Activated T-cell treated with anti-CD3 and anti-CD28 coated beads for 1 hour (primary cell): ENCODE measurements at places on chromosomes 7 and 10.
A peak's percentile ranks its signal among the peaks of the same experiment; 100 is the strongest.

DNA sequence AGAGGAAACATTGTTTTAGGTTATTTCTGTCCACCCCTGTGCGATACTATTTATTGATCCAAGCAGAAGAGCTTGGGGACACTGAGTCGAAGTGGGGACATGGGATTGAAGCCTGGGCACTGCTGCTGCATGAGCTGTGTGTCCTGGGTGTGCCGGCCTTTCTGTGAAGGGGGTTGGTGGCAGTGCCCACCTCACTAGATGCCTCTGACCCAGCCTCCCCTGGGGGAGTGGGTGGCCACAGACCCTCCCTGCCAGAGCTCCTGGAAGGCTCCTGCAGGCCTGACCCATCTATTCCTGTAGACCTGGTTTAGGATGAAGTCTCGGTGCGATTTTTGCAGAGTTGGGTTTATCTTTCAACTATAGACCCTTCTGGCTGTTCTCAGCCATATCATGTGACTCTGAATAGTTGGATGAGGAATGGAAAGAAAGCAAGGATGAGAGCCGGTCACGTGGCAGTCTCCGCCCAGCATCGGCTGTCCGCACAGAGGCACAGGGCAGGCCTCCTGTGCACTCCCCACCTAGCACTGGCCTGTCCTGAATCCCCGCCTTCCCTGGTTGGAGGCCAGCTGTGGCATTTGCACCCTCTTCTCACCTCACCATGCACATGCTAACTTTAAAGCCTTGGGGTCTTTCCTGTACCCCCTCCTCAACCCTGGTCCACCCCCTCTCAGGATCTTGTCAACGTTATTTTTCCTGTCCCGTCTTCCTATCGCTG lies 17.6 kb upstream of the SH2D4B start:
- DNase-seq, result no peak

DNA sequence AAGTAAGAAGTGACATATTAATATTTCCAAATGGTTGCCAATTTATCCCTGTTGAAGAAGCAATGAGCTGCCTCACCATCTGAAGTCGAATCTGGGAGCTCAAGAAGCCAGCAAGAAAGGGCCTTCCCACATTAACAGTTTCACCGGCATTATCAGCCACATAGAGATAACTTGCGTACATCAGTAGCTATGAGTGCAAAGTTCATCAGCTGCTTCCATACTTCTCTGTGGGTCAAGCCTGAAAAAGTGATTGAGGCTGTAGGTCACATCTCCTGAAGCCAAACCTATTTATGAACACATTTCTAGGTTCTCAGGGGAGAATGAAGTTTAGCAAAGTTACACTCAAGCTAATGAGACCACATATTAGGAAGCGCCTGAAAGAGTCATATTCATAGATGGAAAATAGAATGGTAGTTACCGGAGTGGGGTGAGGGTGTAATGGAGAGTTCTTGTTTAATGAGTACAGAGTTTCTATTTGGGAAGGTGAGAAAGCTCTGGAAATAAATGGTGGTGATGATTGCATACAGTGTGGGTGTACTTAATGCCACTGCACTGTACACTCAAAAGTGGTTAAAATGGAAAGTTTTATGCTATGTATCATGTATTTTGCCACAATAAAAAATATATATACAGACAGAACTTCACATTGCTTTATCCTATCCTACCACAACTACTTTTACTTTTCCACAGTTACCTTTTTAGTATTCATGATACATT lies 189.3 kb upstream of the SP4 start:
- no peak for DNase-seq

GRCh38 chr7:28481091-28481926 lies 69.0 kb downstream of the CREB5 start:
- DNase-seq, result no peak

DNA sequence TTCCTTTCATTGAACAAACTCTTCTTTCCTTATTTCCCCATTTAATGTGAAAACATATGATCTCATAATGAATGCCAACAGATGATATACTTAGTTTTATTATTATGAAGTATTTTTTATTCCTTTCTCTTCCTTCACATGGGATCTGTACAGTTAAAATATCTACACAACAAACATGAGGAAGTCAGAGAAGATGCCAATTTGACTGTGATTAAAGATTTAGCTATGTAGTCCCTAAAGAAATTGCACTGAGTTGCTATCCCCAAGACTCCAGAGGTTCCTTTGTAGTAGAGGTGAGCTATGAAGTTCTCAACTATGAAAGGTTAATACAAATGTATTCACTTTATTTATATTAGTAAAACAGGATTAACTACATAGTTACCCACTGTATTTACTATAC lies 60.6 kb upstream of the LRRN3 start:
- no peak for DNase-seq

DNA sequence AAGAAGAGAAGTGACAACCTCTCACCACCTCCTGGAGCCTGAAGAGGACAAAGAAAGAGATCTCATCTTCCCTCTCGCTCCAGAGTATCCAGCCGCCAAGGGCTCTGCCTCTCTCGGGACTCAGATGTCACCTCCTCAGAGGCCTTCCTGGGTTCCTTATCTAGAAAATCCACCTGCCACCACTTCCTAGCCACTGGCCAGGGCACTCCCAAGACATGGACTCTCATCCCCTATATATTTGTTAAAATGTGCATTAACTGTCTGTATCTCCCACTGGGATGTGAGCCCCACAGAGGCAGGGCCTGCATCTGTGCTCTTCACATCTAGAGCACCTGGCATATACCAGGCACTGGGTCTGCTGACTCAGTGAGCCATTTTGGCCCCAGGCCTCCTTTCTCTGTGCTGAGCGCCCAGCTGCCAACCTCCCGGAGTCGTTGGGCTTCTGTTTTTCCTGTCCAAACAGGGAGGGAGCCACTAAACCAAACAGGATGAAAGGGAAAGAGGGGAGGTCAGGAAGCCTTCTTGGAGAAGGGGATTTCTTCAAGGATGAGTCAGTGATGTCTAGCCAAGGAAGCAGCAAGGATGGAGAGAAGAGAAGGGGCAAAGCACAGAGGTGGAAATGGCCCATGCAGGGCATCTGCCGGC lies 58.9 kb downstream of the KCNMA1 start:
- DNase-seq, result no peak

DNA sequence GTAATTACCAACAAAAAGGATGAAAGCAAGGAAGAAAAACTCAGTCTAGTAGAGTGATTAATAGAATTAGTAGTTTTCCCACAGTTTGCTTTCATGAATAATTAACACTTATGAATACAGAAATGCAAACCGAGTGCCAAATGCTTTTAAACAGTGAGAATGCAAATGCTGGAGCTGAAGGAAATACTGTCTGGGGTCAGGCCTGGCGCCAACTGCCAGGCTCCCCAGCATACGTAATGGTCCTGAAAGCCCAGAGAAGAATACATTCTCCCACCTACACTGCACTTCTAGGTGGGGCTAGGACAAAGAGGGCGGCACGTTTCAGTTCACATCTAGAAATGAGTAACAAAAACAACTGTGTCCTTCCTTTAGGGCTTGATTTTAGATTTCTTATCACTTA lies 30.0 kb downstream of the GLUD1 start:
- no peak for DNase-seq

GRCh38 chr10:4780782-4781181 lies 45.2 kb upstream of the AKR1E2 start:
- no peak for DNase-seq

GRCh38 chr7:49848211-49848841 lies 74.9 kb downstream of the VWC2 start:
- DNase-seq, result no peak

GRCh38 chr10:29746080-29746797 lies 111.5 kb upstream of the SVIL start:
- no peak for DNase-seq

DNA sequence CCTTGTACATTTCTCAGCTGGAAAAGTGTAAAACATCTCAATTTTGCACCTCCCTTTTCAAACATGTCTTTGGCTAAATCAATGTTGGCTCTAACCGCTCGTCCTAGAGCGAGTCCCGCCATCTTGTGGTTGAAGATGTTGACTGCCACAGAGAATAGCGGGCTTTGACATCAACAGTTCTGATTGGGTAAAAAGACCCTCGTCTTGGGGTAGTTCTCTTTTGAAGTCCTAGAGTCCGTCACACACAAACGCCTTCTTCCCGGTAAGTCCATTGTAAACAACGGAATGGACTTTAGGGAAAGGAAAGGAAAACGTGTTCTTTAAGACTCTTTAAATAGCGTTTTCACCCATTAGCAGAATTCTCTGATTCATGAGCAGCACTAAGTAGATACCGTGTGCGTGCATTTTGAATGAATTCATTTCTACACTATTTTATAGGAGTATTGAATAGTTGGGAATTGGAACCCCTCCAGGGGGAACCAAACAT lies 452 bp upstream of the RPP30 start:
- peak; percentile 12 for DNase-seq

- DNase-seq, result no peak
Observed at GRCh38 chr10:97186911-97187310, 1.2 kb upstream of the SLIT1 start.

DNA sequence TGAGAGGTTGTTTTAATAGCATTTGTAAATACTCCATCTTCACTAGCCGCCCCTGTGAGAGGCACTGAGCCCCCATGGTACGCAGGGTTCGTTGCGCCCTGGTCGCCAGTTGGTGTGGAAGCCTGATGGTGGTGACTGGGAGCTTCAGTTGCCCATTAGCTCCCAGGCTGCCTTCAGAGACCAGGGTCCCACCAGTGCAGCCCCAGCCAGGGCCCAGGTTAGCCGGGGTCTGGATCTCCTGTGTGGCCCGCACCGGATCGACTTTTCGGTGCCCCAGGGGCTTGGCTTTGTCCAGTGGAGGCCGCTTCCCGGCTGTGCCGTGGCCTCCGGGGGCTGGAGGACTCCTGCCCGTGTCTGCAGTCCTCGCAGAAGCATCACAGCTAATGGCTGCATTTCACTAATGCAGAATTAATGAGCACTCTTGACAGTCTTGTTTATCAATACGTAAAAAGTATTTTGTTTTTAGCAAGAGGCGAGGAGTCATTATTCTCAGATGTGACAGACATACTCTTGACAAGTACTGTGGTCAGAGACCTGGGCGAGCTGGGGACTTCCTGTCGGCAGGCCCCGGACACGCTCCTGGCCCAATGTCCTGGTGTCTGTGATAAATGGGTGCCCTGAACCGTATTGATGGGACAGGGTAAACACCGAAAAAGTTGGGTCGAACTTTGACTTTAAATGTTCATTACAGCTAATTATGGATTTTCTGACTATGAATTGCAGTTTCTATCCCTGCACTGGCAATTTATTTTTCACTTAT lies 99.8 kb downstream of the NKX6-2 start:
- DNase-seq, result no peak

DNA sequence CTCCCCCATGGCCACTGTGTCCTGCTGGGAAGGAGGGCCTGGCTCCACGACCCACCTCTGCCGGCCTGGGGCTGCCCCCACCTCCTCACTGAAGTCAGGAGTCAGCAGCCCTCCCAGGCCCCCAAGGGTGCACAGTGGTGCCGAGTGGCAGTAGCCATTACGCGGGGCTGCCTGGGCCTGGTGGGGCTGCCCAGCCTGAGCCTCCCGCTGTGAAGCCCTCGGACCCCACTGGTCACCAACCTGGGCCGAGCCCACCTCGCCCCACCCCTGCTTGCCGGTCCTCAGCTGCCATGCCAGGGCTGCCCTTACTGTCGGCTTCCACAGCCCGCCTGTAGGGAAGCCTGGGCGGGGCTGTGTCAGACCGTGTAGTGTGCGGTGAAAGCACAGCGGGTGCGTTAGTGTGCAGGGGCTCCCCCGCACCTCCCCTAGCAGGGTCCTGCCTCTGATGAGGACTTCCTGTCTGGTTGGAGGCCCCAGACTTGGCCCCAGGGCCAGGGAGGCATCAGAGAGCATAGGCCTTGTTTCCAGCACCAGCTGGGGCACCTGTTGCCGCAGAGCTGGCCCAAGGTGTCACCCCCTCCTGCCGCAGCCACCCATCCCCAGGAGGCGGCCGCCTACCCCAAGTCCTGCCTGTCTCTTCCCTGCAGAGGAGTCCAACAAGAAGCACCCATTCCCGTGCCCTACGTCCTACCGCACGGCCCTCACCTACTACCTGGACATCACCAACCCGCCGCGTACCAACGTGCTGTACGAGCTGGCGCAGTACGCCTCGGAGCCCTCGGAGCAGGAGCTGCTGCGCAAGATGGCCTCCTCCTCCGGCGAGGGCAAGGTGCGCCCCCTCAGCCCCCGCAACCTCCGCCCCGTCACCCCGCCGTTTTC lies 10.0 kb downstream of the TMEM120A start:
- no peak for DNase-seq

GRCh38 chr7:531777-532176 lies 12.1 kb upstream of the PDGFA start:
- no peak for DNase-seq

DNA sequence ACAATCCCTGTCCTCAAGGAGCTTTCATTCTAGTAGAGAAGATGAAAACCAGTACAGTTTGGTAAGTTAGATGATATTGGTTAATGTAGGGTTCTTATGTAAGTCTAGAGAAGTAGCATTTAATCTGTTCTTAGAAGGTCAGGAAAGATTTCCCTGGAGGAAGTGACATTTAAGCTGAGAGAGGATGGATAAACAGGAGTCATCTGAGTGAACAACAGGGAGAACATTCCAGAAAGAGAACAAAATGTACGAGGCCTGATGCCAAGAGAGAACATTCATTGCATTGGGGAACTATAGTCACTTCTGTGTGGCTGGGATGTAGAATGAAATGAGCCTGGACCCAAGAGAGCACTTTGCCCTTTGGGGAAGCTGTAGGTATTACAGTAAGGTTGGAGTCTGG lies 88.0 kb downstream of the CFTR start:
- DNase-seq, result no peak

DNA sequence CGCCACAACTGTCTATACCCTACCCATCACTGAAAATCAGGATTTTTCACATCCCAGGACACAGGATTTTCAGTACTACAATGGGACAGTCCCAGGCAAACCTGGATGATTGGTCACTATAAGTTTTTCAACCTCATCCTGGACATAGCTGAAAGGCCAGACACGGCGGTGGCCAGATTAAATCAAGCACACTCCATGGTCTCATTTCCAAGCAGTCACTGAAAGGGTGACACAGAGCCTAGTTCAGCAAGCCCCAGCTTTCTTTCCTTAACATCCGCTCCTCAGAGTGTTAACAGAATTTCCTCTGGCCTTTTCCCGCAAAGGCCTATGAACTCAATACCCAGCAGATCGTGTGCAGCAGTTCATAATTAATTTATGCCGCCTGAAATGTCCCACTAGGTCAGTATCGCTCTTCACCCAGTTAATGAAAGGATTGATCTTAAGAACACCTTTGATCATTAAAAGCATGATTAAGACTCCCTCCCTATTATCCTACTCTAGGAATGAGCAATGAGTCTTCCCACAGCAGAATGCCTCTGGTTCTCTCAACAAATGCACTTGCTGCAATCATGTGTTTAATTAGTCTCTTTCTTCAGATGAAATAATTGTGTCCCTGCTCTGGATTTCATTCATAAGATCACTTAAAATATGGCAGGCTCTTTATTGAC lies 104.0 kb upstream of the NANOS1 start:
- DNase-seq, result no peak

DNA sequence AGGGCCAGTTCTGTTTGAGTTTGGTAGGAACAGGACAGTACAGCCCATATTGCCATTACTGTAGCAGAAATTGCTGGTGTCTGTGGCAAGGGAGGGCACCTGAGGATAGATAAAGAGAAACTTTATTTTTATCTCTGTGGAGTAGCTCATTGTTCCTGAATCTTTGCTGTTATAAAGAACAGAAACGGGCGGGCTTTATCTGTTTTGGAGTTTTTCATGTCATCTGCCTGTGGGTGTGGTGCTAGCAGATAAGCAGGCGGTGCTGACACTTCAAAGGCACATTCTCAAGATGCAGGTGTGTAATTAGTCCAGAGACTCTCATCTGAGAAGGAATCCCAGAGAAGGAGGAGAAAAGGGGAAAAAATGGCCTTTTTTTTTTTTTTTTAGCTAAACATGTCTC lies 11.5 kb downstream of the ZNF273 start:
- DNase-seq, result no peak
